ENCODE measurements at places on chromosomes 3 and 15. TPM values are rescaled to one million over a fixed set of nuclear protein-coding genes. Genes with fewer than 3 reads are reported as not detected.

GRCh38 chr3:45739991-45740390 lies 50.8 kb downstream of the SACM1L start:
- DNase-seq: no peak

DNA sequence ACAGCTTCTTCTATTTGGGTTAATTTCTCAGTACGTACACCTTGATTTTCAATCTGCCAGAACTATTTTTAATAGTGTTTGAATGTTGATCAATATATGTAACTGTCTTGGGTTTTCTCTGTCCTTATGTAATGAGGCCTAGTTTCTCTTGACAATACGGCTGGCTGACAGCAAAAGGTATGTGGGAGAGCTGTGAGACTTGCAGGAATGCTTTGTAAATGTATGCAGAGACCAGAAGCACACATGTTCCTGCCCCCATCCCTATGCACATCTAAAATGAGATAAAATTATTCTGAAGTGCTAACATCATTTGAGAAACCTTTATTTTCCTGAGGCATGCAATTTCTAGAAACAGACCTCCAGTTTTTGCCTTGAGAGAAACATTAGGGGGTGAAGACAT lies 593.8 kb upstream of the GBE1 start:
- no peak for DNase-seq

Gene UNC45A
- total RNA-seq: 93.1 TPM

- no peak for DNase-seq
These were observed 138.1 kb upstream of the RAP2B start for GRCh38 chr3:153023896-153024295.

- no peak for DNase-seq
These were observed 75.5 kb upstream of the XCR1 start for GRCh38 chr3:46102780-46103130.

Gene IRAK2
- 27.0 TPM for total RNA-seq

Gene ANKDD1A
- total RNA-seq: 3.7 TPM

GRCh38 chr15:69750253-69750652 lies 297.6 kb downstream of the RPLP1 start:
- no peak for DNase-seq

DNA sequence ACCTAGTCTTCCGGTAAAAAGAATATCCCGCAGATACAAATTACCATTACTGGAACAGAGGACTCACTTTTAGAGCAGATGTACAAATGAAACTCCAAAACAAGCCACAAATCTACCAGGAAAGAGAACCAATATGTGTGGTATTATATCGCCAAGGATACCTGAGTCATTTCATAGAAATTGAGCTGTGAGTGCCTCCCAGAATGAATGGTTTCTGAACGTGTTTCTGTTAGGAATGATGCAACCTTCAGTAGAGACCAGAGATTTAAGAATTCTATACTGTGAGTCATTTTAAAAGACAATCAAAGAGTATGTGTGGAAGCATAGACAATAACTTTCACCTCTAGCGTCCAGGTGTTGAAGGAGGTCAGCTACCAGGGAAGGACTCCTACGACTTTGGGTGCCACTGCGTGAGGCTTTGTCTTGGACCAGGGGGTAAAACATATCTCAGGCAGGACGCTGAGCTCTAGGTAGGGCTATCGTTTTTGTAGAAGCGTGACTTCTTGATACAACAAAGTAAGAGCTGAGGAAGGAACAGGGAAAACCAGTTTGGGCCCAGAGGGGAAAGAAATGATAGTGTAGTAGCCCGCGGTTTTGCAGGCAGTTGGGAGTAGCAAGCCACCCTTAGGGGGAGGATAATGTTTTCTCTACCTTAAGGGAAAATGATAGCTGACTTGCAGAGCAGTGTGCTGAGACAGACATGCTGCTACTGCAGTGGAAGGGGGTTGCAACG lies 210.4 kb downstream of the TP63 start:
- DNase-seq: no peak

Gene TIMP4
- 0.40 TPM for total RNA-seq

GRCh38 chr3:102450976-102451375 lies 16.2 kb downstream of the ZPLD1 start:
- no peak for DNase-seq

- no peak for DNase-seq
These were observed 175.0 kb downstream of the PDZRN3 start for GRCh38 chr3:73449774-73450173.

DNA sequence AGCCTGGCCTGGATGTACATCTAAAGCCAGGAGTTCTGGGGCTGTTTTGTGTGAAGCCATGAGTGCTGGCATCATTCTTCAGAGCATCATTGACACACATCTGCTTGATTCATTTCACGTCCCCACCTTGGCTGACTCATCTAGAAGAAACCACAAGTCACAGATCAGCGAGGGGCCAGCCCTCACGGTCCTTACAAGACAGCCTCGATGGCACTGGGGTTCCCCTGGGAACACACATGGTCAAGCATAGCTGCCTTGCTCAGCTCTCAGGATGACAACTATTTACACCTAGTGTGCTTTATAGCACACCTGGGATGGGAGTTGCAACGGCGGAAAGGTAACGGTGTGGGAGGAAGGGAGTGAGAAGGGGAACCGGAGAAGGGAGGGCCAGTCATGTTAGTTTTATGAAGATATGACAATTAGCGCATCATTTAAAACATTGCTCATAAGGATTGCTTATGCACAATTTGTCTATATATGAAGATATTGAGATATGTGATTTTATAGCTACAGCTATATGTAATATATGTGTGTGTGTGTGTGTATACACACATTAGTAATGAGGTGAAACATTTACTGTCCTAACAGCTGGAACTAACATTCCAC lies 227.1 kb downstream of the RPLP1 start:
- no peak for DNase-seq

DNA sequence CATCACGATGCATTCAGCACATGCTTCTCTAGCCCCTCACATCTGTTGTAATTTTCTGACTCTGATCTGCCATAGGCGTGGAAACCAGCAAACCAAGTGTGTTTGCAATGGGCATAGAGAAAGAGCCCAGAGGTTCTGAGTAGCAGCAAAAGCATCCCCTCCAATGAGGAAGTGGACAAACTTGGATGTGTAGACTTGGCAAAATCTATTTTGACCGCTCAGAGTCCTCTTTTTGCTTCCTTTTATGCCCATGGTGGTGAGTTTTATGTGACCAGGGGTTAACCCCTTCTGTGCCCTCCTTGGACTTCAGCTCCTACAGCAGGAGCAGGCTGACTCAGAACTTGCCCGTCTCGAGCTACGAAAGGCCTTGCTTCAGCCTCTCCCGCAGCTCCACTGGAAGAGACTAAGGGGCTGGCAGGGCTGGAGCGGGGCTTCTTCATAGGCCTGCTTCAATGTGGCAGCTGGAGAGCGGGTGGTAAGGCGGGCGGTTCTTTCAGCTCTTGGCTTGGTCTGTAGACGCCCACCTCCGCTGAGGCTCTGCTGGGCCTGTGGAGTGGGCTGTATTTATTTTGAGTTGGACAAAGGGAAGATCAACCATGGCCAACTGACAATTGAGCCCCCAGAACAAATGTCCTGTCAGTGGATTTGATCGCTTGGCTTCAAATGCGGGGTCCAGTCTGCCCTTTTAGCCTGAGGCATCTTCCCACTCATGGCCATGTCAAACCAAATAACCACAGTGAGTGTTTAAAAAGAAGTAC lies 6.5 kb upstream of the ETV5 start:
- no peak for DNase-seq

Gene FAM219B
- 25.1 TPM for total RNA-seq

DNA sequence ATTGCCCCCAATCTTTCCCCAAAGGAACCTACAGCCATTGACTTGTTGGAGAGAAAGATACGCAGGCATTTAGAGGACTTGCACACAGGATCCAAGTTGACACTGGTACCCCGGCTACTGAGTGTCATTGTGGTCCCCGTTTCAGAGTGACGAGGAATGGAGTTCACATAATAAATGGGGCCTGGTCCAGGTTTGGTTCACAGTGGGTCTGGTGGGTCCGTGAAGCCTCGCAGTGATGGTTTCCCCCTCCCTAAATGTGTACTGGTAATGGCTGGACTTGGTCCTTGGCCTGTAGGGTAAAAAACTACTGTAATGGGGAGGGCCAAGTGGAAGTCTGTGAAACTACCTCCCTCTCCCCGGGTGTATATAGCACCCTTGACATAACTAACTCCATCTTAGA lies 232.1 kb upstream of the LYSMD4 start:
- DNase-seq: no peak

Gene STAC
- total RNA-seq: 0.40 TPM

DNA sequence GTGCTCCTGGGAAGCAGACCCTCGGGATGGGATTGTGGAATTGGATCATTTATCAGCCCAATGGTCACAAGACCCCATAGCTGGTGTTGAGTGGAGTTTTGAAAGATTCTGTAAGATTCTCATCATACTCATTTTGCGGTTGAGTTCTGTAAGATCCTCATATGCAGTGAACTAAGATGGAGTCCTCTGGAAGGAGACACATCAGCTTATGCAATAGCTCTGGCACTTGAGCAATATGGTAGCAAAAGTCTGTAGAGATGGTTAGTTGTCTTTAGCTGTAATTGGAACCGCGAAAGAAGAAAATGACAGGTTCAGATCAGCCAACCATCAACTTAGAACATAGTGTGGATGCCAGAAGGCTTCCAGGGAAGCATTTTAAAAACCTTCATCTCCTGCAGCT lies 184.5 kb upstream of the TSC22D2 start:
- no peak for DNase-seq

DNA sequence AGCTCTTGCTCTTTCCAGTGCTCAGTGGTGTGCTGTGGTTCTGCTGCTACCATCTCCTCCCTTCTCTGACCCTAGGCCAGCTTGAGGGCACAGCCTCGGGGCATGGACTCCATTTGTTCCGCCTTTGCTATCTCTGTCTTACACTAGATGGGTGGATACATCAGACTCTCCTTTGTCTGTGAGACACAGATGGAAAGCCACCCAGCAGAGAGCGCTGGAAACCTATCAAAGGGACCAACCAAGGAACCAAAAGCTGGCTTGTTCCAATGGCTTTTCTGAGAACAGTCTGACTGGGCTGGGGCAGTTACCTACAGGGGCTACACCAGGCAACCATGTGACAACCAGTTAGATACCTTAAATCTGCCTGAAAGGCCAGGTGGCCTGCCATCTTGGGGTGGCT lies 63.8 kb downstream of the NPTN start:
- no peak for DNase-seq

Measured in lung microvascular endothelial cell (primary cell).